IMR-90 (cell line): ENCODE measurements at places on chromosomes 7 and 10. TPM values are rescaled to one million over a fixed set of nuclear protein-coding genes. Genes with fewer than 3 reads are reported as not detected.
A peak's percentile ranks its signal among the peaks of the same experiment; 100 is the strongest.

GRCh38 chr10:92757066-92757710 lies 67.4 kb downstream of the HHEX start:
- H3K27me3 ChIP-seq: no peaks in the 10 kb centered on the region
- DNase-seq: peak; percentile 82
- no peak overlapping the region for H3K4me3 ChIP-seq
- no peaks in the 10 kb centered on the region for H3K36me3 ChIP-seq
- peaks cover 18% of the 10 kb centered on the region for H3K4me1 ChIP-seq

- no peak for DNase-seq
- no peaks in the 10 kb centered on the region for H3K27me3 ChIP-seq
- no peaks in the 10 kb centered on the region for H3K36me3 ChIP-seq
- H3K4me3 ChIP-seq: no peak overlapping the region
- H3K4me1 ChIP-seq: no peaks in the 10 kb centered on the region
- H3K27ac ChIP-seq: no peak overlapping the region
Measured at GRCh38 chr10:131784363-131785120, 116.3 kb upstream of the PPP2R2D start.

GRCh38 chr10:89242840-89243568 lies 8.6 kb downstream of the LIPA start:
- no peaks in the 10 kb centered on the region for H3K36me3 ChIP-seq
- peaks cover 6% of the 10 kb centered on the region; the same call in 1 of the 2 replicates for H3K4me1 ChIP-seq
- DNase-seq: no peak
- no peak overlapping the region for H3K27ac ChIP-seq
- no peak overlapping the region for H3K4me3 ChIP-seq

DNA sequence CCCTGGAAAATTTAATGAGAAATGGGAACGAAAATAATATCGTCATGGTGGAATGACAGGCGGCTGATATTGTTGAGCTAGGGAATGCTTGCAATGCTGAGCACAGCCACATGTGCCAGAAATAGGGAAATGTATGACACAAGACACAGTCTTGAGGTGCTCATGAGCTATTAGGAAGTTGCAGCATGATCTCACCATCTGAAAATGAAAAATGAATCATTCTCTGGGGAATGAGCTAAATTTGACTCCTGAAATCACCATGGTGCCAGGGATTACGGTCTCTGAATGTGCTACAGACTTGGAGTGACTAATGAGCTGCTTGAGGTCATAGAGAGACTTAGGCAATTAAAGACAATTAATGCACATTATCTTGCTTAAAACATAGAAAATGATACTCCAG lies 845.0 kb downstream of the CNTNAP2 start:
- H3K4me3 ChIP-seq: no peak overlapping the region
- H3K4me1 ChIP-seq: no peaks in the 10 kb centered on the region
- DNase-seq: no peak
- no peaks in the 10 kb centered on the region for H3K36me3 ChIP-seq

DNA sequence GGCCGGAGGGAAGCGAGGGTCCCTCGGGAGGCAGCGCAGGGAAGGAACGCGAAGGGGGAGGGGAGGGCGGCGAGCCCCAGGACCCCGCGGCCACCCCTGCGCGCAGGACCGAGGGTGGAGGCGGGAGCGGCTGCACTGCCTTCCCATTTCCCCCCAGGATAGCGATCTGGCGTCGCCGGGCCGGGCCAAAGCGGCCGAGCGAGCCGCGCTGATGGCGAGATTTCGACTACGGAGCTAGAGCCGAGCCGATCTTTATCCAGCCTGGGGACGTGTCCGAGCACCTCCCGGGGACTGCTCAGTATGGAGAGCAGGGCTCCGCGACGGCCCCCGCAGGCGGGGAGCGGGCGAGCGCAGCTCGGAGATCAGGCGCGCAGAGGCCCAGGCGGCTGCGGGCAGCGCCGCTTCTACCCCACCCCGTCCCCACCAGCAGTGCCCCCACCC lies 590 bp upstream of the CRTAC1 start:
- no peak overlapping the region for H3K27ac ChIP-seq
- peaks cover 59% of the 10 kb centered on the region for H3K27me3 ChIP-seq
- no peaks in the 10 kb centered on the region for H3K36me3 ChIP-seq
- no peaks in the 10 kb centered on the region for H3K4me1 ChIP-seq
- no peak overlapping the region for H3K4me3 ChIP-seq

GRCh38 chr7:153934048-153934447 lies 118.2 kb upstream of the DPP6 start:
- DNase-seq: no peak
- H3K27ac ChIP-seq: no peak overlapping the region
- H3K4me3 ChIP-seq: no peak overlapping the region
- H3K36me3 ChIP-seq: no peaks in the 10 kb centered on the region

DNA sequence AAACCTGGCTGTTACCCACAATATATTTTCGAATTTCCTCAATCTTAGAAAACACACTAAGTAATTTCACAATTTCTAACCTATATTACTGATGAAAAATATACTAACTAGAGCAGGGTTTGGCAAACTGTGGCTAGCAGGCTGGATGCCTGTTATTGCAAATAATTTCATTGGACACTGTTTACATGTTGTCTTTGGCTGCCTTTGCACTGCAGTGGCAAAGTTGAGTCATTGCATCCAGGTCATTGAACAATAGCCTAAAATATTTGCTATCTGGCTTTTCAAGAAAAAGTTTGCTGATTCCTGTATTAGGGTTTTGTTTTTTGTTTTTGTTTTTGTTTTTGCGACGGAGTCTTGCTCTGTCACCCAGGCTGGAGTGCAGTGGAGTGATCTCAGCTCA lies 47.2 kb downstream of the KIF11 start:
- DNase-seq: peak; percentile 50
- H3K4me1 ChIP-seq: no peaks in the 10 kb centered on the region
- H3K36me3 ChIP-seq: peaks cover 1% of the 10 kb centered on the region; the same call in 1 of the 2 replicates
- H3K4me3 ChIP-seq: no peak overlapping the region

DNA sequence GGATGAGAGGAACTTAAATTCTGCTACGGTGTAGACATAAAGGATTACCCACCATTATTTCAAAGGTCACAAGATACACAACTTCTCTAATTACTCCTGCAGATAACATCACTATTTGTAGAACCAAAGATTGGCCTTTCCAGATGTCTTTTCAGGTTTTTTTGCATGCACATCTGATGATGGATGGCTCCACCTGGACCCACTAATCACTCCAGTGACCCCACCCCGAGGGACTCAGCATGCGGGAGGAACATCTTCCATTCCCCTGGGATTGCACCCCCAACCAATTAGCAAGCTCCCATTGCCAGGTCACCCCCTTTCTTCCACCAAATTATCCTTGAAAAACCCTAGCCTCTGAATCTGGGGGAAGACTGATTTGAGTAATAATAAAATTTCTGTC lies 608.9 kb downstream of the CNTNAP2 start:
- H3K36me3 ChIP-seq: no peaks in the 10 kb centered on the region
- no peaks in the 10 kb centered on the region for H3K4me1 ChIP-seq
- no peak for DNase-seq
- no peaks in the 10 kb centered on the region for H3K27me3 ChIP-seq
- H3K27ac ChIP-seq: no peak overlapping the region
- H3K4me3 ChIP-seq: no peak overlapping the region

GRCh38 chr7:79828866-79829265 lies 305.8 kb upstream of the GNAI1 start:
- H3K27ac ChIP-seq: no peak overlapping the region
- no peaks in the 10 kb centered on the region for H3K27me3 ChIP-seq
- peak; percentile 55 for DNase-seq
- no peaks in the 10 kb centered on the region for H3K36me3 ChIP-seq
- no peak overlapping the region for H3K4me3 ChIP-seq

- no peak overlapping the region for H3K27ac ChIP-seq
- no peaks in the 10 kb centered on the region for H3K36me3 ChIP-seq
- no peak for DNase-seq
- no peaks in the 10 kb centered on the region for H3K27me3 ChIP-seq
- no peaks in the 10 kb centered on the region for H3K4me1 ChIP-seq
- no peak overlapping the region for H3K4me3 ChIP-seq
Measured at GRCh38 chr7:84454174-84454959, 259.8 kb upstream of the SEMA3A start.

GRCh38 chr7:131564640-131565039 lies 8.2 kb upstream of the PODXL start:
- no peak overlapping the region for H3K4me3 ChIP-seq
- H3K27me3 ChIP-seq: peaks cover 9% of the 10 kb centered on the region; the same call in 1 of the 2 replicates
- H3K4me1 ChIP-seq: no peaks in the 10 kb centered on the region
- no peaks in the 10 kb centered on the region for H3K36me3 ChIP-seq

- no peaks in the 10 kb centered on the region for H3K4me1 ChIP-seq
- H3K36me3 ChIP-seq: no peaks in the 10 kb centered on the region
- DNase-seq: no peak
Measured at GRCh38 chr7:90187507-90188050, 24.0 kb upstream of the STEAP2 start.

DNA sequence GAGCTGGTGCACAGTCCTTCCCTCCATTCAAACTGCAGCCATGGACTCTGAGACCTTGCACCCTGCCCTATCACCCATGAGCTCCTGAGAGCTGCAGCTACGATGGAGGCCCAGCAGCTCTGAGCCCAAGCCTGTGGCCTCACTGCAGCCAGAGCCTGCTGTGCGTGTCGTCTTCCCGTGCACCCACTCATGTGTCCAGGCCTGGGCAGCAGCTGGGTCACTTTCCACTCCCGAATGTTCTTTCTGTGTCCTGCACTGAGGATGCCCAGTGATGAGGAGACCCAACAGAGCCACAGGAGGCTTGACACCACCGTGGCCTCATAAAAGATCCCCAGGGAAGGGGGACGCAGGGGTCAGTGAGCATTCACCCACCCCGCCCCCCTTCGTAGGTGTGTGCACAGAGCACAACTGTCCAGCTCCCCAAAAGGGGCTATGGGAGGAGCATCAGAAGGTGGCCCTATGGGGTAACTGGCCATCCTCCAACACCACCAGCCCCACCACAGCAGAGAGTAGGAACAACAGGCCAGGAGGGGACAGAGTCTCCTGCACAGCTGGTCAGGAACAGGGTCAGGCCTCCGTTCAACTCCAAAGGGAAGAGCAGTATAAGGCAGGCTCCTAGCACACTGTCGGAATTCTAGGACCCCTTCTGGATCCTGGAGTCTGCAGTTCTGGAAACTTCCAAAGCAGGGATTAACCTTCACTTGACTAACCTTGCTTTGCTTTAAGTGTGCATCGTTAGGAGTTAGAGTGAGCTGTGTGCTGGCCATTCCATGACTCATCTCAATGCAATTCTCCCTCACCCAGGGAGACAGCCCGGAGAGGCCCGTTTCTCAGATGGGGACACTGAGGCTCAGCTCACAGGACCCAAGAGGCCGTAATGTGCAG lies 52.6 kb downstream of the RASGEF1A start:
- H3K4me3 ChIP-seq: no peak overlapping the region
- H3K27ac ChIP-seq: no peak overlapping the region
- DNase-seq: peak; percentile 27
- peaks cover 44% of the 10 kb centered on the region; the same call in 1 of the 2 replicates for H3K27me3 ChIP-seq

DNA sequence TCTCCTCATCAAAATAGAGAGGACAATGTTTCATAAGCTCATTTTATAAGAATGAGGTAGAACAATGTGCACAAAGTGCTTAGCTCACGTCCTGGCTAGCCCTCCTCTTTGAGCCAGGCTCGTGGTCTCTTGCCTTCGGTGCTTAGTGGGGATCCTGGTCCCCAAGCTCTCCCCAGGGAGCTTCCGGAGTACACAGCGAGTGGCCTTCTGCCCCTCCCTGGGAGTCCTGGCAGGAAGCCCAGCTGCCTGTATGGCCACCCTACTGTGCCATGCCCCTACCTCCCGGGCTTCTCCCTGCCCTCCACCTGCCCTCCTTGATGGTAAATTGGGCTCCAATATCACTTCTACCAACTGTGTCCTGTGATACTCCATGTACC lies 868 bp downstream of the MYO1G start:
- H3K4me3 ChIP-seq: no peak overlapping the region
- H3K27me3 ChIP-seq: peaks cover 2% of the 10 kb centered on the region; the same call in 1 of the 2 replicates
- H3K27ac ChIP-seq: no peak overlapping the region
- H3K36me3 ChIP-seq: peaks cover 8% of the 10 kb centered on the region
- H3K4me1 ChIP-seq: peaks cover 10% of the 10 kb centered on the region

GRCh38 chr10:107918171-107918570 lies 753.7 kb upstream of the SORCS1 start:
- H3K4me1 ChIP-seq: no peaks in the 10 kb centered on the region
- no peaks in the 10 kb centered on the region for H3K36me3 ChIP-seq
- no peak overlapping the region for H3K4me3 ChIP-seq
- no peak overlapping the region for H3K27ac ChIP-seq
- H3K27me3 ChIP-seq: no peaks in the 10 kb centered on the region

GRCh38 chr10:24444337-24444736 lies 235.4 kb downstream of the KIAA1217 start:
- no peak overlapping the region for H3K4me3 ChIP-seq
- peak; percentile 96 for DNase-seq
- no peaks in the 10 kb centered on the region for H3K36me3 ChIP-seq
- H3K27ac ChIP-seq: no peak overlapping the region

- peak; percentile 82 for DNase-seq
- H3K27me3 ChIP-seq: no peaks in the 10 kb centered on the region
- H3K27ac ChIP-seq: no peak overlapping the region
- no peak overlapping the region for H3K4me3 ChIP-seq
- peaks cover 3% of the 10 kb centered on the region; the same call in 1 of the 2 replicates for H3K4me1 ChIP-seq
- H3K36me3 ChIP-seq: no peaks in the 10 kb centered on the region
Measured at GRCh38 chr10:34575882-34576281, 239.2 kb downstream of the PARD3 start.

DNA sequence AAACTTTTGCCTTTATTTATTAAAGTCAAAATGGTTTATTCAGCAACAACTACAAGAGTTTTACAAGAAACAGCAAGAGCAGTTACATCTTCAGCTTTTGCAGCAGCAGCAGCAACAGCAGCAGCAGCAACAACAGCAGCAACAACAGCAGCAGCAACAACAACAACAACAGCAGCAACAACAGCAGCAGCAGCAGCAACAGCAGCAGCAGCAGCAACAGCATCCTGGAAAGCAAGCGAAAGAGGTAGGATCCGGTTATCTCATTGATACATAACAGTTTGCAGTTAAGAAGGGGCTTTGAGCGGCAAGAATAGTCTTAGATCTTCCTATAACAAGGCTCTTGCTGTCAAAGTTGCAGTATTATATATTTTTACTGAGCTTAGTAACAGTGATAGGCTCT lies 215.1 kb downstream of the FOXP2 start:
- no peaks in the 10 kb centered on the region for H3K4me1 ChIP-seq
- no peaks in the 10 kb centered on the region for H3K36me3 ChIP-seq
- H3K27ac ChIP-seq: no peak overlapping the region
- no peaks in the 10 kb centered on the region for H3K27me3 ChIP-seq
- DNase-seq: no peak

The BAIAP2L1 gene
- total RNA-seq: 2.2 TPM in 2 replicates

The LEP gene
- not detected in 2 replicates for total RNA-seq

The ARL3 gene
- 5.0 and 11.7 TPM in 2 replicates for total RNA-seq

The ATG9B gene
- total RNA-seq: 0.18 TPM in 1 of 2 replicates, not detected in the other

The UBE2D4 gene
- 8.6 and 9.7 TPM in 2 replicates for total RNA-seq

The CUEDC2 gene
- 43.6 and 55.7 TPM in 2 replicates for total RNA-seq

The OR2A1 gene
- not detected in 2 replicates for total RNA-seq

The HOXA11 gene
- not detected in 2 replicates for total RNA-seq

The LIPN gene
- total RNA-seq: not detected in 2 replicates

The ITPRID1 gene
- not detected in 2 replicates for total RNA-seq
